Right lung (tissue), 10 donors: ENCODE measurements at places on chromosomes 12 and 14.

DNA sequence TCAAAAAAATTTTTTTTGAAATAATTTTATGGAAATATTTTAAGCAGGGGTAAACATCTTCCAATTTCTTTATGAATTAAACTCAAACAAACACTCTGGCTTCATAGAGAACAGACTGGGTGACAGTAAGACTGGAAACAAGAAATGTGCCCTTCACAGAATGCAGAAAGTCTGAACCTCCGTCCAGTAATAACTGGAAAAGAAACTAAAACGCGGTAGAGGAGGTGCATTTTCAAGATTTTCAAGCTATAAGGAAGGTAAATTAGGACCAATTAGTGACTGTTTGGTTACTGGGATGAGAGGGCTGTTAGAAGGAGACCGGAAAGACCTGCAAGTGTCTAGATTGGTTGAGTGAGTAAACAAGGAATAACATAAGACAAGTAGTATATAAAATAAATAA lies 245.7 kb downstream of the CEP128 start:
- DNase-seq: no peak

GRCh38 chr14:78302841-78303240 lies 132.7 kb downstream of the NRXN3 start:
- no peak for DNase-seq

- DNase-seq: no peak
Observed at GRCh38 chr14:104066279-104066678, 19.2 kb upstream of the ASPG start.

- DNase-seq: no peak
Observed at GRCh38 chr12:124259154-124260066, 35.5 kb upstream of the RFLNA start.

DNA sequence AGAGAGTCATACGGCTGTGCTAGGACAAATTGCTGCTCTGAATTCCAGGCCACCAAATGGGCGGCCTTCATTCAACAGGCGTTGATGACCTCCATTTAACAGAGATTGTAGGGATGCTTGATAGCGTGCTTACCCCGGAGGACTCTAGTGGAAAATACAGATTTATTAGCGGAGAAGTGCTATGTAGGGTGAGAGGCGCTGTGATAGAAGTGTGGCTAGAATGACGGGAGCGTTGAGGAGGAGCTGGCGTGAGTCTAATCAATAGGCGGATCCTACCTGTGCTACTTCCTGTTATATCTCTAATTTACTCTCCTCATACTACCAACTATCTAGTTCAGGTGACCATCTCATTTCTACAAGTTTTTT lies 668 bp downstream of the MRPS35 start:
- no peak for DNase-seq

- no peak for DNase-seq
Observed at GRCh38 chr14:105145381-105146180, 23.0 kb downstream of the JAG2 start.

- DNase-seq: no peak
Observed at GRCh38 chr14:95620659-95621059, 65.6 kb upstream of the TCL1B start.

GRCh38 chr12:94987801-94988200 lies 15.7 kb downstream of the NDUFA12 start:
- DNase-seq: no peak

DNA sequence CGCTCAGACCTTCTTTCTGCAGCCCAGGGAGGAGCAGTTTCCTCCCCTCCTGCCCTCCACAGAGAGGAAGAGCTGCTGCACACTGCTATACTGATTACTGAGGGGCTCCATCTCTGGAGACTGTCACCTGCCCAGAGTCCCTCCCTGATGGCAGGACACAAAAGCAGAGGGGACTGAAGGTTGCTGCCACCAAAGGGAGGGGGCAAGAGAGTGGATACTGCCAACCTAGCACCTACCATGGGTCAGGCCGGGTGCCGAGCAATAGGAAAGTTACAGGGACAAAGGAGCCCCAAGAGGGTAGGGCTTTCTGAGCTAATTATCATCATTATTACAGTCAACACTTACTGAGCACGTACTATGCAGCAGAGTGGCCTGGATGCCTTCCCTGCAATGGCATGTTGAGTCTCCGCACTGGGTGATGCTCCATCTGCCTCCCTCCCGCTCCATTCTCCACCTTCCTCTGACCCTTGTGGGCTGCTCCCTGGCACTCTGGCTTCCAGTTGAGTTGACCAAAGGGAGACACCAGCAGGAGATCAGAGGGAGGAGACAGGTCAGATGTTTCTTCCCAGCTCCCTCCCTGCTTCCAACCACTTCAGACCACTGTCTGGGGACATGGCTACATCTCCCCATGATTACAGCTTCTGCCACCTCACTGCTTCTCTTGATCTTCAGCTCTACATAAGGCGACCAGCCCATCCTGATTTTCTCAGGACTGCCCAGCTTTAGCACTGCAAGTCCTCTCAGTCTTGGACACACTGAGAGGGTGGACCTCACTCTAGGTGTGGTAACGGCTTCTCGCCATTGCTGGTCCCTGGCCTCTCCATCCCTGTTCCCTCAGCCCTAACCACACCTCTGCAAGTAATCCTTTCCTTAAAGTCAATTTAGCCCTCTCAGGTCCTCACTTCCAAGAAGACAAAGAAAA lies 2.6 kb upstream of the KRT79 start:
- no peak for DNase-seq

GRCh38 chr14:73313151-73313550 lies 75.8 kb downstream of the PAPLN start:
- DNase-seq: no peak

- DNase-seq: no peak
Observed at GRCh38 chr12:11812586-11813437, 163.3 kb downstream of the ETV6 start.

DNA sequence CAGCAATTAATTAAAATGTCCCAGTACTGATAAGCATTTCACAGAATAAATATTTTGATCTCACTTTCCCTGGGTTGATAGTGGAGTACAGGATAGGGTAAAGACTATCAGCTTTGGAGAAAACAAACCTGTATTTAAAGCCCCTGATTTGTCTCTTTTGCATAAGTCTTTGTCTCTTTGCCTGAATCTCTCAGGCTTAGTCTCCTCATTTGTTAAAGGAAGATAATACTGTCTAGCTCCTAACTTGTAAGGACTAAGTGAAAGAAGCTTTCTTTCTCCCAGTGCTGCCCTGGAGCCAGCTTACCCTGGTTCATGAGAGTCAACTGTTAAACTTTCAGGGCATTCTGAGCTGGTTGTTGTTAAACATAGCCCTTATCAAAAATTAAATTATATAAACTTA lies 5.5 kb upstream of the NR1H4 start:
- DNase-seq: no peak
